ENCODE measurements at places on chromosomes 1 and 21.

- no peak for DNase-seq
These were observed 681 bp downstream of the B4GALT2 start for GRCh38 chr1:43979528-43980254.

DNA sequence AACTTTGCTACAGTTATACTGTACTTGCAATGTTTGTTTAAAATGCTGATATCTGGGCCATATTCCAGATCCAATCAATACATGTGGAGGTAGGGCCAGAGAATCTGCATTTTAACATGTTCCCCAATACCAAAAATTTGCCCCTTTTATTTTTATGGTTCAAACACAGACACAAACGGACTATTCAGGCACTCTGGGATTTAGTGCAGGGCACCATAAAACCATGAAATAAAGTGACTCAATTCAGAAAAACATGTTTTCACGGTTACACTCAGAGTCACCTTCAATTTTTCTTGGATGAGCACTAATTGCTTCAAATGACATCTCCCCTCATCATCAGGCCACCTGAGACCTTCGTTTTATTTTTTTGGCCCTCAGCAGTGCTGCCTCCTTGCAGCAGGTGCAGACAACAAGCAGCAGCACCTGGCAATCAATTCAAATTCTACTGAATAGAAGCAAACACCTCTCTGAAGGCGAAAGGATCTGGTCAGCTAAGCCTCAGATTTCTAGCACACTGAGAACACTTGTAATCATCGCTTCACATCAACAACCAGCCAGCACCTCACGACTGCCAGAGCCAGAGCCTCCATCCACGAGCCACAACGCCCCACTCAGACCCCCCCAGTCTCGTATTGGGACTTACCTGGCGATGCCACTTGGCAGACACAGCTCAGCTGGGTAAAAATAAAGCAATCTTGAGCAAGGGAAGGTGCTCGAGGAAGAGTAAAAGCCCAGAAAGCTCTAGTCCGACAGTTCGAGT is 1.1 kb downstream of the ERO1B start:
- DNase-seq, result no peak

GRCh38 chr1:41020654-41021053 is 871 bp downstream of the SLFNL1 start:
- DNase-seq, result no peak

- no peak for DNase-seq
These were observed 9.0 kb downstream of the TRAF5 start for GRCh38 chr1:211335522-211336157.

GRCh38 chr1:182784556-182785171 is 4.9 kb upstream of the NPL start:
- DNase-seq, result peak; percentile 72

- DNase-seq, result no peak
These were observed 225.3 kb downstream of the VAV3 start for GRCh38 chr1:107739651-107740050.

DNA sequence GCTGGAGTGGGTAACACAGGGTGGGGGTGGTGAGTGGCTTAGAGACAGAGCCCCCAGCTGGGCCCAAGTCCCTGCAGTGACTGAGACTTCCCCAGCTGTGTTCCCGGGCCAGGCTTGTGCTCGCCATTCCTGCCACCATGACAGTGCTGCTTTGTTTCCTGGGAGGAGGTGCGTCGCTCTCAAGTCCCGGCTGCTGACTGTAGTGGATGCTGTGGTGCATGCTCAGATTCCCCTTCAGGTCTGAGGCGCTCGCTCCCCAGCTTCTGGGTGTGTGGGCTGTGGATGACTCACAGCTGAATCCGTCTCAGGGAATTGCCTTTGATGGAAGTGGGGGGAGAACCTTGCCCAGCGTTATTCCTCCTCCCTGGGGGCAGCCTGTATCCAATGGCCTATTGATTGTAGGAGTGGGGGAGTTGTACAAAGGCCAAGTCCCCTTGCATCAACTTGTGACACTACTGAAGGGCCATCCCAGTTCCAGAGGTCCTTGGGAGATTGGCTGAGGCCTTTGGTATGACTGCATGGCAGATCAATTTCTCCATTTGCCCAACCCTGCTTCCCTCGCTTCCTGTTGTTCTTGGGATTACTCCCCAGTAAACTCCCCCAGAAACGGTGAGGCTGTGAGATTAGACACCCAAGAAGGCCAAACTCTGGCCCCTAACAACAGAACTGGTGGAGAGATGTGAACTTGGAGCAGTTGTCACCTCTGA is 17.8 kb upstream of the POU3F1 start:
- DNase-seq, result peak; percentile 18

- no peak for DNase-seq
These were observed 24.4 kb downstream of the CD55 start for GRCh38 chr1:207345644-207346477.

DNA sequence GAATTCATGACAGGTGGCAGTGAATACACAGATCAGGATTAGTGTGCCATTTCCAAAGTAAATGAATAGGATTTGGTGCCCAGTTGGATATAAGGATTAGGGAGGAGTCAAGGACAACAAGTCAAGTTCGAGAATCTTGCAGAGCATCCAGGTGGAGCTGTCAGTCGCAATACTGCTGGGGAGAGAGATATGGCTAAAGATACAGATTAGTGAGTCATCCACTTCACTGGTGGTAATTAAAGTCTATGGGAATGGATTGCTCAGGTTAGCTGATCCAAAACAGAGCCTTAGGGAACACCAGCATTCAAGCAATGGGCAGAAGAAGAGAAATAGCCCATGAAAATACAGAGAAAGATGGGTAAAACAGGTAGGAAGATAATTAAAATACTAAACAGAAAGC is 26.8 kb downstream of the BCAS2 start:
- DNase-seq, result no peak

DNA sequence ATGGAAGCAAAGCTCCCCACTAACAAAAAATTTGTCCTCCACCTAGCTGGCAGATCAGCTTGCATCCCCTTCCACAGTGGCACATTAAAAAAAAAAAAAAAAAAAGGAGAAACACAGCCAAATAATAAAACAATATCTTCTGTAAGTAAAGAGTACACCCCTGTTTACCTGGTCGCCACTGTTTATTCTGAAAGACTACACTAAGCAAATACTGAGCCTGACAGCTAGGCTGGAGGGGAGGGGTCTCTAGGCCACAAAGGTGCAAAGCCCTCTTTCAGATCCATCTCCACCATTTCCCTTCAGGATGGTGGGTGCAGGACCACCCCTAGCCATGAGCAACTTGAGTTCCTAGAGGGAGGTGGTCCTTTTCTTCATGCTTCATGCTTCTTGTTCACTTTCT is 22.8 kb upstream of the SLC45A3 start:
- DNase-seq, result no peak

GRCh38 chr1:114780344-114781226 is at the start of gene SIKE1:
SIKE1 (minus strand) TSS chr1:114780685; CDS start chr1:114780607, 78 bp downstream.
- peak; percentile 94 for DNase-seq

- DNase-seq, result no peak
These were observed 39.8 kb upstream of the C1orf105 start for GRCh38 chr1:172380441-172381244.

DNA sequence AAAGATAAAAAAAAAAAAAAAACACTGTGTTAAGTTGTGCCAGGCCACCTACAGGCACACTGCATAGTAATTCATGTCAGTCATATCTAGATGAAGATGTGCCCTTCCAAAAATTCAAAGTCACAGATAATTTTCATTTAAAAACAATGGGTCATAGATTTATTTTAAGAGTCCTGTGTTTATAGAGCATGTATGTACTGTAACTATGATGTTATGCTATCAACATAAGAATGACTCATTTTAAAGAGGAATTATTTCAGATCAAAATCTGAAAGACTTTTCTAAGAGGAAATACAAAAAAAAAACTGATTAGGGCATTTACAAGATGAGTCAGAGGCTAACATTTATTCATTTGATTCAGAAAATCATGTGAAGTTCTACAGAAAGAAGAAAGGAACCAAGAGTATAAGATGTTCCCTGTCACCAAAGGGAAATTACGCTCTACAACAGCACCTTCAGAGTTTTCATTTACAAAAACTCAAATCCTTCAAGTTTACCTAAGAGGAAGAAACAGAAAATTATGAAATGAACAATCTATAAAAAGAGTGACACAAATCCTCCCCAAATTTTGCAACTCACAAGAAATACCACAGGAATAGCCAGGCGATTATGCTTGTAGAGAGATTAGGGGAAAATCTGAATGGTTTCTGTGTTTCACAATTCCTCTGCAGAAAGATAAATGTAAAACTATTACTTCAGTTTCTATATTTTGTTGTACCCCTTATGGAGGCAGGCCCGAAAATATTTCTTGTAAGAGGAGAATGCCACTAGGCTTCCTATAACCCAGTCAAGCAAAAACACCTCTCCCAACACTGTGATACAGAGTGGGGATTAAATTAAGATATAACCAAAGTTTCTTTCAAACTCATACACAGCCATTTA is 13.8 kb downstream of the TP53BP2 start:
- DNase-seq, result peak; percentile 58

- DNase-seq, result no peak
These were observed 15.8 kb upstream of the EVA1B start for GRCh38 chr1:36339215-36339614.

GRCh38 chr1:21896652-21897532 is 40.2 kb downstream of the HSPG2 start:
- DNase-seq, result no peak

GRCh38 chr21:23111070-23111600 is 2112.9 kb downstream of the NCAM2 start:
- peak; percentile 80 for DNase-seq

DNA sequence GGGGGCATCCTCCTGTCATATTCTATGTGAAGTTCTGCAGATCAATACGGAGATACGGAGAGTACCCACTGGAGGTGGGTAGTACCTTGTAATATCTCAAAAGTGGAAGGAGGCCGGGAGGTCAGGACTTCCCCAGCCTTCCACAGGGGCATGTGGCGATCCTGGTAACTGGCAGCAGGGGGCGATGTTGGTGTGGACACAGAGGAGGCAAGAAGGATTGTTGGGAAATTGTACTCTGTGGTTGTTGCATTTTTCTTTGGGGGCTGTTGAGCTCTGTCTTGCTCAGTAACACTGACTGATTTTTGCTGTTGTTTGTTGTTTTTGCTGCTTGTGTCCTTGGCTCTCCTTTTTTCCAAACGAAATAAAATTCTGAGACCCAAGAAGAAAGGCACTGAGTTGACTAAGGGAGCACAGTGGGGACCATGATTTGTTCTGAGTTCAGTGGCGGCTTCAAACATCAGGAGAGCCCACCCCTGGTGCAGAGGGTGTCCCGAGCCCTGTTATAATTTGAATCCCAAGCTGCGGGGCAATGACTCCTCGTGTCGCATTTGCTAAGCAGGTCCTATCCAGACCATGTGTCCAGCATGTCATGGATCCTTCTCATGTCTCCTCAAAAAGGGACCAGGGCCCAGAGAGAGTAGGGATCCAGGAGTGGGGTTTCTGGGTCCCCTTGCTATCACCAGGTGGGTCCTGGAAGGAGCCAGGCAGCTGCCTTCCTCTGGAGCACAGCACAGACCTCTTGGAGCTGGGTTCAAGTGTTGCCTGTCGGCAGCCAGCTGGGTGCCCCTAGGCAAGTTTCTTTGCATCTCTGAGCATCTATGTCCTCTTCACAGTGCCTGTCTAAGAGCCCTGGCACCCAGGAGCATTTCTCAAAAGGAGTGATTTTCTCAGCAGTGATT is 22.8 kb downstream of the LHX4 start:
- DNase-seq, result peak; percentile 19

DNA sequence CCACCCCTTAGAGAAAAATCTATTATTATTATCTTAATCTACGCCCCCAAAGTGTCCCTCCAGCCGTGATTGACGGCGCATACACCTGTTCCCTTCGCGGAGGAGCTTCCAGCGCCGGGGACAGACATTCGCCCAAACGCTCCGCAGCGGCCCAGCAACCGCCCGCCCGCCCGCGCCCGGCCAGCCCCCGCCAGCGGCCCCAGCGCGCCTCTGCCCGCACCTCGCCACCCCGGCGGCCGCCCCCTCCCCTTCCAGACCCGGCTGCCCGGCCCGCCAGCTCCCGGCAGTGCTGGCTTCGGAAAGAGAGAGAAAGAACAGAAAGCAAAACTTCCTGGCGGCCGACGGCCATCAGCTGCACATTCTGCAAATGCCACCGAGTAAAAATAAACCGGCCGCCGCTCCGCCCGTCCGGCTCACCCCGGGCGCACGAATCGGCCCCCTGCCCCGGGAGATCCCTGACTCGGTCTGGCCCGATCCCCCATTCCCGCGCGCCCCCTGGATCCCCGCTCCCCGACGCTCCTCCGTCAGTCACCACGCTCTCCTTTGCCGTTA is 1.6 kb downstream of the CASZ1 start:
- peak; percentile 26 for DNase-seq

GRCh38 chr1:222829868-222830267 is 15.0 kb downstream of the DISP1 start:
- no peak for DNase-seq

- no peak for DNase-seq
These were observed 56.3 kb downstream of the TNFSF4 start for GRCh38 chr1:173150795-173151194.

DNA sequence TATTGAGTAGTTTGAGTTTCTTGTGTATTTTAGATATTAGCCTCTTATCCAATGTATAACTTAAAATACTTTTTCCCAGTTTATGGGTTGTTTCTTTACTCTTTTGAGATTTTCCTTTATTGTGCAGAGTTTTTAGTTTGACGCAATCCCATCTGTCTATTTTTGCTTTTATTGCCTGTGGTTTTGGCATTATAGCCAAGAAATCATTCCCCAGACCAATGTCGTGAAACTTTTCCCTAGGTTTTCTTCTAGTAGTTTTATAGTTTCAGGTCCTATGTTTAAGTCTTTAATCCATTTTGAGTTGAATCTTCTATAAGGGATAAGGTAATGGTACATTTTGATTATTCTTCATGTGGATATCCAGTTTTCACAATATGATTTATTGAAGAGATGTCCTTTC is 87.6 kb downstream of the LEPR start:
- DNase-seq, result no peak

GRCh38 chr1:206947255-206947654 is 989 bp upstream of the PIGR start:
- no peak for DNase-seq

GRCh38 chr1:236850077-236850979 is 55.2 kb downstream of the MTR start:
- no peak for DNase-seq

GRCh38 chr1:165287781-165288180 is 68.7 kb downstream of the LMX1A start:
- no peak for DNase-seq

GRCh38 chr1:224457782-224458144 is 23.2 kb upstream of the WDR26 start:
- no peak for DNase-seq

- DNase-seq, result no peak
These were observed 19.2 kb downstream of the CTPS1 start for GRCh38 chr1:40998668-40999067.

DNA sequence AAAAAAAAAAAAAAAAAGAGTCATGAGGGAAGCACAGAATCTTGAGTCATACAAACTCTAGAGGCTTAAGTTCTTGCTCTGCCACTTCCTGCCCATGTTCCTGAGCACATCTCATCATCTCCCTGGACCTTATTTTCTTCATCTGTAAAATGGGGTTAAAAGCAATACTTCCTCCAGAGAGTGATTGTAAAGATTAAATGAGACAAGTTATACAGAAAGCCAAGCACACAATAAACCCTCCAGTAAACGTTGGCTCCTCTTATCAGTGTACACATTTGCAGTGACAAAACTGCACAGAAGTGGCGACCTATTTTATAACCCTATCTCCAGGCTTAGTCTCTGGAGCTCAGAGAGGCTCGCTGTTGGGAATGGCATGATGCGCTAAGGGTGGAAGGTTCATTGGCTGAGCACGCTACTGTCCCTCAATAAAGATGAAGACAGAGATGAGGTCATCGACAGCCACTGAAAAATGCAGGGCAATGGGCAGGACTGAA is 82.1 kb downstream of the RRAGC start:
- no peak for DNase-seq

GRCh38 chr1:147750618-147751217 is 9.7 kb downstream of the GJA5 start:
- DNase-seq, result no peak

GRCh38 chr1:203996126-203996525 is 76.8 kb upstream of the SOX13 start:
- DNase-seq, result no peak

All from kidney glomerular epithelial cell (primary cell).